ENCODE measurements at places on chromosomes 11 and 22.

GRCh38 chr11:119608201-119608600 is 120.8 kb downstream of the NECTIN1 start:
- DNase-seq, result no peak

DNA sequence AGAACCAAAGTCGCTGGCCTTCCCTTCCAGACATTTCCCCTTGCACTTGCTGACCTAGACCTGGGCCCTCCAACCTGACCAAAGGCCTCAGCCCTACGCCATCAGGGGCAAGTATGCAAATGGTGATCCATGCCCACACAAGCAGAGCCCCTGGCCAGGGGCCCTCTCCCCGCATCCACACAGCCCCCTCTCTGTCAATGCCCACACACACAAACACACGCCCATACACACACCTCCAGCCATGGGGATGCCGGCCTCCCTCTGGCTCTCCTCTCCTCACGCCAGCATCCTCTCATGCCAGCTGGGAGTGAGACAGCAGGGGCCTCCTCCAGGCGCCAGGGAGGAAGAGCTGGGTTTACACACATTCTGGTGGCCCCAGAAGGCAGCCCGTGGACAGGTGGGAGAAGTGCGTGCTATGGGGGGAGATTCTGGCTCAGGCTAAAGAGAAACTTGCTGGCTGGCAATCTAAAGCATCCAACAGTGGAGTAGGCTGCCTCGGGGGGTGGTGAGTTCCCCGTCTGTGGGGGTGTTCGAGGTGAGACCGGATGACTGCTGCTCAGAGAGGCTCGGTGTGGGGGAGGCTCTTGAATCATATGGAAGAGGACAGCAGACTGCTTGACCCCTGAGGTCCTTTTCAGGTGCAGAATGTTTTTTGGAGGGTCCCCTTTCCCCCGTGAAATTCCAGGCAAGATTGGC is 4.8 kb downstream of the NRXN2 start:
- DNase-seq, result no peak

GRCh38 chr22:46433318-46433717 is 97.8 kb downstream of the TRMU start:
- DNase-seq, result peak; percentile 24

DNA sequence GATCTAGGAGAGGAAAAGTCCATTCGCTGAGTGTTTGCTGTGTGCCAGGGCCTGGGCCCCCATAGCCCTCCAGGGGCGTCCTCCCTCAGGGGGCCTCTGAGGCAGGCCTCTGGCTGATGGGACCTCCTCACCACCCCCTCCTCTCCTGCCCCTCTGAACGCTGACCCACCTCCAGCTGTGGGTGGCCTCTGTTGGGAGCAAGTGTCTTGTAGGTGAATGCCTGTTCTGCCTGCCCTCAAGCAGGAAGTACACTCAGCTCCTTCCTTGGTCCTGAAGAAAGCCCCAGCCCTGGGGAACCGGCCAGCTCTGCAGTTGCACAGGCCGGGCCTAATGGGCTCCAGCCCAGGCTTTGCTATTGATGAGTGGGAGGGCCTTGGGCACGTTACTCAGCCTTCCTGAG is 3.5 kb downstream of the MYO7A start:
- no peak for DNase-seq

DNA sequence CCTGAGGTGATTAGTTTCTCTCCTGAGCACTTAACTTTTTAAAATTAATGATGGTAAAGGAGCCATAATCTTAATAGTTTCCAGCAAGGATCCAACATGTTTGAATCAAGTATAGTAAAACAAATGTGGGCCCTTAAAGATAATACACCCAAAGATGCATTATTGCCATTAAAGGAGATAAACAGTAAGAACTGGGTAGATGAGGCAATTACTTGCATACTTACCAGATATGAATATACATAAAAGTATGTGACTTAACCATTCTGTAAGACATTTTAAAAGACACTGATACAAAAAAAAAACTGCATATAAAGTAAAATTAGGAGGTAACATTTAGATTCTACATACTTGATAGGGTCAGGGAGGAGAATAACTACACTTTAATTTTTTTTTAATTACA is 48.2 kb downstream of the CADM1 start:
- DNase-seq, result no peak

GRCh38 chr11:132784441-132784840 is 747.9 kb downstream of the OPCML start:
- no peak for DNase-seq

All from MV-4-11 (cell line).